Common myeloid progenitor, CD34-positive (primary cell): ENCODE measurements at places on chromosomes 2 and 18.

DNA sequence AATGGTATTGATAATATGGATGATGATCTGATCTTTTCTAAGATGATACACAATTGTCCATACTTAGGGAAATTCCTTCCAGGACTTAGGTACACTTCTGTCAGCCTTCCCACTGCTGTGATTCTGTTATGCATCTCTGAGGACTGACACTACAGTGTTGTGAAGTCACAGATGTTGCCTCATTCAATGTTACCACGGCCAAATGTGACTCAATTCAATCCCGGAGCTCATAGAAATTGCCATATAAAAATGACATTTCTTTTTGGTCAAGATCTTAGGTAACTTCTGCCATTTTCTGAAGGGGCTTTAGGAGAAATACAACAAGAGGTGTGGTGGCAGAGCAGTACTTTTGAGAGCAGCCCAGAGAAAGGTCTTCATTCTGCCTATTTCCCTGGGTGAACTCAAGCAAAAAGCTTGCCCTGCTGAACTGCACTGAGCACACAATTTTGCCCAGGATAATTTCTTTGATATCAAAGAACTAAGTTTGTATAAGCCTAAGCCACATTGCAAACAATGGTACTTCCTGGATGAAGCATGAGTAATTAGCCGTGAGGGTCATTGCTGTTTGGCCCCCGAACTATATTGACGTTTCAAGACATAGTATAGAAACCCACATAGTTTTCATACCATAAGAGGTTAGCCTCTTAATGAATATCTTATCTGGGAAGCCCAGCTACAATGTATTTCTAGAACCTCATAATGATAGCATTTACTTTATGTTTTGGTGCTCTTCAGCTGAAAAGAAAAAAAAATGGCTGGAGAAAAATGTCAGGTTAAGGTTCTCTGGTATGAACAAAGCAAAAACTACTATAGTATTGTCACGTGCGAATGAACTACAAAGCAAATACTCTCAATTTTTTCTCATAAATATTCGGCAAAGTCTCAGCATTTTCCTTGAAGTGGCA is 437.4 kb downstream of the MEIS1 start:
- DNase-seq: no peak

GRCh38 chr2:147686365-147686764 is 158.5 kb upstream of the ACVR2A start:
- no peak for DNase-seq

- no peak for DNase-seq
Observed at GRCh38 chr2:88654714-88655113, 27.4 kb upstream of the EIF2AK3 start.

- no peak for DNase-seq
Observed at GRCh38 chr2:69950241-69950640, 11.2 kb downstream of the ASPRV1 start.

GRCh38 chr2:40470822-40471813 is 19.2 kb upstream of the SLC8A1 start:
- peak; percentile 66 for DNase-seq
